ENCODE measurements at places on chromosomes 12 and 14. TPM values are rescaled to one million over a fixed set of nuclear protein-coding genes. Genes with fewer than 3 reads are reported as not detected.

GRCh38 chr12:125330645-125331341, 265.6 kb downstream of the AACS start:
- peaks cover 70% of the 10 kb centered on the region for H3K27me3 ChIP-seq
- H3K4me3 ChIP-seq, result no peak overlapping the region

DNA sequence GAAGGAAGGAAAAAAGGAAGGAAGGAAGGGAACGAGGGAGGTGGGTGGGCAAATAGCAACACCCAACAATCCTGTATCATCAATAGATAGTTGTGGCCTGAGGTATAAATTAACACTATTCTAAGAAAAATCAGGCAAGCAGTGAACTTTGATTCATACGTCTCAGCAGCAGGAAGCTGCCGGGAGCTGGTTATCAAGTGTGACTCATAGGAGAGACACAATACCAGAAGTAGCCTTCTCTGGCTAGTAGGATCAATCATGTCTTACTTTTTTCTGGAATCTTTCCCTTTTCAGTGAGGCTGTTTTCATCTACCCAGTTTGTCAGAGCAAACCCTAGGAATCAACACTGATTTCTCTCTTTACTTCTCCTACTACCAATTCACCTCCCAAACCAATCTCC, 780.5 kb downstream of the NRXN3 start:
- no peak for DNase-seq
- no peaks in the 10 kb centered on the region for H3K36me3 ChIP-seq
- H3K27me3 ChIP-seq, result no peaks in the 10 kb centered on the region
- H3K27ac ChIP-seq, result no peak overlapping the region
- no peak overlapping the region for H3K4me3 ChIP-seq
- no peaks in the 10 kb centered on the region for H3K4me1 ChIP-seq

DNA sequence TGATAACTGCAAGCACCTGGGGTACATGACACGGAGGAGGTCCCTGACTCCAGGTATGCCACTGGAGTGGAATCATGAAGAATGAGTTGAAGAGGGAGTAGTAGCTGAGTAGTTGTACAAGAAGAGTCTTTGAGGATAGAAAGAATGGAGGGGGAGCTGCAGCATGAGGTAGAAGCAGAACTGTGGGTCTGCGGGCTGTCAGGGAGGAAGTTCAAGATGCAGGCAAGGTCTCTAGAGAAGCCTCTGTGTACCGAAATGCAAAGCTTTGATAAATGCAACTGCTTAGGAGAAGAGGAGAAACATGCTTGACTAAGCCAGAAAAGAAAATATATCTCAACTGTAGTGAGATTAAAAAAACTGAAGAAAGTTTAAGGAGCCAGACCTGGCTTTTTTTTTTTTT, 91.5 kb downstream of the CPNE8 start:
- H3K4me3 ChIP-seq, result no peak overlapping the region
- peaks cover 7% of the 10 kb centered on the region for H3K4me1 ChIP-seq
- no peak for DNase-seq
- H3K36me3 ChIP-seq, result peaks cover 4% of the 10 kb centered on the region

DNA sequence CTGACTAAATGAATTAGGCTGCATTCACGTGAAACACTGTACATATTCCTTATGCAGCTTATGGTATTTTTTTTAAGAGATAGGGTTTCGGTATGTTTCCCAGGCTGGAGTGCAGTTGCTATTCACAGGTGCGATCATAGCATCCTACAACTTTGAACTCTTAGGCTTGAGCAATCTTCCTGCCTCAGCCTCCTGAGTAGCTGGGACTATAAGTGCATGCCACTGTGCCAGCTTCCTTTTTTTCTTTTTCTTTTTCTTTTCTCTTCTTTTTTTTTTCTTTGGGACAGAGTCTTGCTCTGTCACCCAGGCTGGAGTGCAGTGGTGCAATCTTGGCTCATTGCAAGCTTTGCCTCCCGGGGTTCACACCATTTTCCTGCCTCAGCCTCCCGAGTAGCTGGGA, 35.8 kb upstream of the SPPL3 start:
- H3K36me3 ChIP-seq, result no peaks in the 10 kb centered on the region
- no peak overlapping the region for H3K4me3 ChIP-seq
- peaks cover 9% of the 10 kb centered on the region for H3K27me3 ChIP-seq
- H3K4me1 ChIP-seq, result peaks cover 6% of the 10 kb centered on the region
- no peak for DNase-seq

DNA sequence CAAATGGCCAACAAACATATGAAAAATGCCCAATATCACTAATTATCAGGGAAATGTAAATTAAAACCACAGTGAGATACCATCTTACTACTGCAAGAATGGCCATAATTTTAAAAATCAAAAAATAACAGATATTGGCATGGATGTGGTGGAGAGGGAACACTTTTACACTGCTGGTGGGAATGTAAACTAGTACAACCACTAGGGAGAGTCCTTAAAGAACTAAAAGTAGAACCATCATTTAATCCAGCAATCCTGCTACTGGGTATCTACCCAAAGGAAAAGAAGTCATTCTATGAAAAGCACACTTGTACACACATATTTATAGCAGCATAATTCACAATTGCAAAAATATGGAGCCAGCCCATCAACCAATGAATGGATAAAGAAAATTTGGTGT, 459.7 kb downstream of the GXYLT1 start:
- H3K4me3 ChIP-seq, result no peak overlapping the region
- no peaks in the 10 kb centered on the region for H3K36me3 ChIP-seq
- DNase-seq, result no peak
- H3K27ac ChIP-seq, result no peak overlapping the region
- no peaks in the 10 kb centered on the region for H3K4me1 ChIP-seq
- H3K27me3 ChIP-seq, result peaks cover 8% of the 10 kb centered on the region

Gene KRT71
- not detected for polyA plus RNA-seq

Measured in naive B cell (primary cell).